ENCODE measurements at places on chromosomes 1 and 21. TPM values are rescaled to one million over a fixed set of nuclear protein-coding genes. Genes with fewer than 3 reads are reported as not detected.

DNA sequence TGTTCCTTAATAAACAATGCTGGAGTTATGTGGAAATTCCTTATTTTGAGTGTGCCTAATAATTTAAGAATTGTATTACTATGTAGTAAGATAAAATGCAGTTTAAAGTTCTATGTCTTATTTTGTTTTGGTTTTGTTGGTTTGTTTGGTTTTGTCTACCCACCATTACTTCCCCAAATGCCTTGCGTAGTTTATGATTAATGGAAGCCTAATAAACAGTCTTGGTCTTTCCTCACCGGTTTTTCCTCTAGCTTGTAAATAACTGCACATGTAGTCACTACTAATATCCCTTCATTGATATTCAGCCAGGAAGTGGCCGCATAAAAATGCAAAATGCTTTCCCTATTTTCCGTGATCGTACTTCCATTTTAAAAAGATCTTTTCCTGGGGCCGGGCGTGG lies 2.9 kb downstream of the SDCCAG8 start:
- H3K4me1 ChIP-seq, result peaks cover 44% of the 10 kb centered on the region
- H3K4me3 ChIP-seq, result no peak overlapping the region
- no peaks in the 10 kb centered on the region for H3K36me3 ChIP-seq
- H3K27ac ChIP-seq, result no peak overlapping the region

The S100A7 gene
- not detected for polyA plus RNA-seq

DNA sequence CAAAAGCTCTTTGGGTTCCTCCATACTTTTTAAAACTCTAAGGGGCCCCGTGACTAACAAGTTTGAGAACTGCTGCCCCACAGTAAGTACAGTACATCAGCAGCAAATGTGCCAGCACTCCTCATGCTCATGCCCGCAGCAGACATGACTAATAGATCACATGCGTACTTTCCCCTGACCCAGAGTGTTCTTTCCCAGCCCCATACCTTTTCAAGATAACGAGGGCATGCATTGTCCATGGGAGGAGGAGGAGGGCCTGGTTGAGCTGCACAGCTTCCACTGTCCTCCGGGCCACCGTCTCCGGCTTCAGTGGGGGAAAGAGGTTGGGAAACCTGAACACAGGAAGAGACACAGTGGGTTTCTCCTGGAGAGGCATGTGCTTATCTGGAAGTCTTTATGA lies 45.5 kb downstream of the DHRS3 start:
- no peaks in the 10 kb centered on the region for H3K36me3 ChIP-seq
- no peak overlapping the region for H3K27ac ChIP-seq
- no peak overlapping the region for H3K4me3 ChIP-seq
- no peaks in the 10 kb centered on the region for H3K4me1 ChIP-seq
- peak; percentile 18 for DNase-seq

DNA sequence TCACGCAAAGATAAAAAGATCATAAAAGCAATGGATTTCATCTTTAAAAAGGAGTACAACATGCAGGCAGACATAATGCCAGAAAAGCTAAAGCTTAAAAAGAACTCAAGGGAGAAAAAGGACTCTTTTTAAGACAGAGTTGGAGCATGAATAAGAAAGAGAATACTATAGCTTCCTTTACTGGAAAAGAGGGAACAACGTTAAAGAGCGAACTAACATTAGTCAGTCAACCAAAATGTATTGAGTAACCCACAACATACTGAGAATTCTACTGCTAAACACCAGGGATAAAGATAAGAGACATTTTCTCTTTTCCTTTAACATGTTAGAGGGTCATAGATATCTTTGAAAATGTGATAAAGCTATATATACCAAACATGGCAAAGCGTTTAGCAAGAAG lies 182.0 kb downstream of the DUSP10 start:
- no peaks in the 10 kb centered on the region for H3K27me3 ChIP-seq
- H3K36me3 ChIP-seq, result no peaks in the 10 kb centered on the region

The DCDC2B gene
- not detected for polyA plus RNA-seq

The SELE gene
- not detected for polyA plus RNA-seq

The LCE1B gene
- polyA plus RNA-seq, result not detected

GRCh38 chr21:26933448-26933847 lies 33.4 kb downstream of the ADAMTS5 start:
- peaks cover 11% of the 10 kb centered on the region for H3K36me3 ChIP-seq
- H3K27me3 ChIP-seq, result peaks cover 3% of the 10 kb centered on the region
- DNase-seq, result no peak
- H3K27ac ChIP-seq, result no peak overlapping the region
- no peaks in the 10 kb centered on the region for H3K4me1 ChIP-seq

- no peak overlapping the region for H3K27ac ChIP-seq
- H3K4me1 ChIP-seq, result peaks cover 52% of the 10 kb centered on the region
- no peaks in the 10 kb centered on the region for H3K36me3 ChIP-seq
Measured at GRCh38 chr1:33462405-33463164, 9.9 kb upstream of the ZSCAN20 start.

DNA sequence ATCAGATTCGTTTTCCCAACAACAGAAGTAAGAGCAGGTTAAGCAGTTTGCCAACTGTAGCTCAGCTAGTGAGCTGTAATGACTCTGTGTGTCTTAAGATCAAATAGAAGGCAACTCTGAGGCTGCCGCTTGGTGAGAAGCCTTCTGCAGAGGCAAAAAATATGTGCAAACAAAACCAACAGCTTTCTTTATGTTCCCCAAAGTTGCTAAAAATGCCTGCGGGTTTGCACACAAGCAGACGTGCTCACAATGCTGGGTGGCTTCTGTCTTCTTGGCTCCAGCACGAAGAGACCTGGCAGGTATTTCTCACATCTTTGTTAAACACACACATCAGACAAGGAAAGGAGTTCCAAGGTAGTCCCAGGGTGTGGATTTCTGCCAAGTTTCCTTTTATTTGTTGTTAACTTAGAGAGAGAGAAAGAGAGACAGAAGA lies 158.9 kb upstream of the JUN start:
- H3K4me3 ChIP-seq, result no peak overlapping the region
- no peak overlapping the region for H3K27ac ChIP-seq
- DNase-seq, result no peak
- H3K4me1 ChIP-seq, result peaks cover 17% of the 10 kb centered on the region
- H3K27me3 ChIP-seq, result no peaks in the 10 kb centered on the region
- no peaks in the 10 kb centered on the region for H3K36me3 ChIP-seq

DNA sequence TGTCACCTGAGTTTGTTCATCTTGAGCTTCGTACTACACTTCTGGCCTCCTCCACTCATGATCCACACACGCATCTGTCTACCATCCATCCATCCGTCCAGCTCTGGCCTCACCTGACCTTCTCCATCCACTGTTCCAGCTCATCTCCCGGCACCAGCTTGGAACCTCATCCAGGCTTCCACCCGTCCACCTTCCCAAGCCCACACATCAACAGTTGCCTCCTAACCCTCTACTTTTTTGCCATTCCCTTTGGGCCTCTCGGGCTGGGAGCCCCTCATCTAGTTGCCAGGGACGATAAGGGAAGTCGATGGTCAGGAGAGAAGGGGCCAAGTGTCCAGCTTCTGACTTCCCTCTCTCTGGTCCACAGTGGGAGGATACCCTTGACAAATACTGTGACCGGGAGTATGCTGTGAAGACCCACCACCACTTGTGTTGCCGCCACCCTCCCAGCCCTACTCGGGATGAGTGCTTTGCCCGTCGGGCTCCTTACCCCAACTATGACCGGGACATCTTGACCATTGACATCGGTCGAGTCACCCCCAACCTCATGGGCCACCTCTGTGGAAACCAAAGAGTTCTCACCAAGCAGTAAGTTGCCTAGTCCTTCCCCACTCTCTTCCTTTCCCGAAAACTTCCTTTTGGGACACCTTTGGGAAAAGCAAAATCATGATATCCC lies 3.4 kb upstream of the FALEC start:
- peaks cover 5% of the 10 kb centered on the region for H3K27me3 ChIP-seq
- no peak overlapping the region for H3K4me3 ChIP-seq
- DNase-seq, result no peak

DNA sequence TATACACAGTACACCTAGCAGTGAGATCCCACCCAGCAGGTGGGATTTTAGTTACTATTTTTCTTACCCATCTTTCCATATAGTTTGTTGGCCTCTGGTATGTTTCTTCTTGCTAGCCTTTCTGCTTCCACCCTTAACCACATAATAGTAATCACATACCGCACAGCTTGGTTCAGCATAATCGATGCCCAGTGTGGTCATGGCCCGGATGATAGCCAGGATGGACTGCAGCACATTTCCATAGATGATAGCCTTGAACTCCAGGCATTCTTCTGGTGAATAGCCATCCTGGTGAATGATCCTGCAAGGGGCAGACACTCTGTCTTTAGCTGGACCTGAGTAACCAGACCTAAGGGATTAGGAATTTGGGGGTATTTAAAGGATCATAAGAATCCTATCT lies 9.5 kb downstream of the GNAT2 start:
- no peak overlapping the region for H3K4me3 ChIP-seq
- H3K27me3 ChIP-seq, result no peaks in the 10 kb centered on the region
- H3K36me3 ChIP-seq, result no peaks in the 10 kb centered on the region
- H3K27ac ChIP-seq, result no peak overlapping the region
- H3K4me1 ChIP-seq, result peaks cover 36% of the 10 kb centered on the region

DNA sequence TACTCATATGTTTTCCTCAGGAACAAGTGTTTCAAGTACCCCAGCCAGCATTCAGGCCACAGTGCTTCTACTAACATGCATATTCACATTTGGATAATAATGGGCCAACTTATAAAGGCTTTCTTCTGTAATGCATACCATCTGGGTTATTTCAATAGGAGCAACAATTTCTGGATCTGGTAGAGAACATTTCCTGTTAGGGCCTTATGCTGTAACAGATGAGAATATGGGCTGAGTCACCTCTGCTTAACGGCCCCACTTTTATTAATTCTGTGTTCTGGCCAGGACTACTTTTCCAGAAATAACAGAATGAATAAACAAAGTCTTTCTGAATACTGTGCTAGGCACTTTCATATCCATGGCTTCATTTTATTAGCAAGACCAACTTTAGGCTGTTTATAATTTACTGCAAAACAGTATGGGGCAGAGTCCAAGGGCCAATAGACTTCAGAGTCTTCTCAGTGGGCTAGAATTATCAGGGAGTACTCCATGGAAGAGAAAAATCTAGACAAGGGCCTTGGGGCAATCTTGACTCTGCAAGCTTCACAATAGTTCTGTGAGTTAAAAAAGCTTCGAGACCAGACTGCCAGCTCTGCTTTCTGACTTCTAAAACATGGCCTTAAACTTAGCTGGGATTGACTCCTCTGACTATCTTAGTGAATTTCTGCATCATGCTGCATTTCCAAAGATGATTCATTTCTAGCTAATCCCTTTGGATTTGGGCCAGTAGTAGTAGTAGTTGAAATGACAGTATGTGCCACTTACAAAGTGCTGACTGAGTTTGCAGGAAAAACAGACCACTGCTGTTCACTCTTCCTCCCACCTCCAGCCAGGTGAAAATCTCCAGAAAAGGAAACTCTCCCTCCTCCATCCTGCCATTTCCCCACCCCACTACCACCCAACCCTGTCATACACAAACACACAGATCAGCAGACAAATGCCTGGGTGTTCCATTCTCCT lies 8.2 kb upstream of the SSX2IP start:
- H3K4me1 ChIP-seq, result peaks cover 4% of the 10 kb centered on the region
- no peak for DNase-seq
- H3K36me3 ChIP-seq, result no peaks in the 10 kb centered on the region
- H3K4me3 ChIP-seq, result no peak overlapping the region
- H3K27me3 ChIP-seq, result no peaks in the 10 kb centered on the region

DNA sequence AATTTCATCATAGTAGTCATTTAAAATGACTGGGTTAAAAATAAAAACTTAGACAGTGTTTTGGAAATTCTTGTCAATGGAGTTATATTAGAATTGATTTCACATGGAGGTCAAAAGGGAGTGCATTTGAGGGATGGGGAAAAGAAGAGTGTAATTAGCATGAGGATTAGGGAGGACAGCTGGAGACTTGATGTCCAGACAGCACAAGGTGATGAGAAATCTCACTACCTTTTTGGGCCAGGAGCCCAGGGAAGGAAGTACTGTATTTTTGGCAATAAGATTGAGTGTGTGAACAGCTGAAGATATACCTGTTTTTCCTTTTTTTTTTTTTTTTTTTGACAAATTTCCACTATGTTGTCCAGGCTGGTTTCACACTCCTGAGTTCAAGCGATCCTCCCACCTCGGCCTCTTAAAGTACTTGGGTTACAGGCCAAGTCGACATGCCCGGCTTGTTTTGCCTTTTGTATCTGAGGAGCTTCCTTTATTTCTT lies 163.6 kb downstream of the PAPPA2 start:
- no peaks in the 10 kb centered on the region for H3K27me3 ChIP-seq
- no peak for DNase-seq
- H3K36me3 ChIP-seq, result no peaks in the 10 kb centered on the region
- H3K4me3 ChIP-seq, result no peak overlapping the region
- no peak overlapping the region for H3K27ac ChIP-seq

The TMCC2 gene
- 0.16 TPM for polyA plus RNA-seq

- H3K27ac ChIP-seq, result no peak overlapping the region
- no peak for DNase-seq
- no peaks in the 10 kb centered on the region for H3K36me3 ChIP-seq
- no peak overlapping the region for H3K4me3 ChIP-seq
- H3K4me1 ChIP-seq, result no peaks in the 10 kb centered on the region
- no peaks in the 10 kb centered on the region for H3K27me3 ChIP-seq
Measured at GRCh38 chr1:33410091-33410701, 20.7 kb downstream of the PHC2 start.

DNA sequence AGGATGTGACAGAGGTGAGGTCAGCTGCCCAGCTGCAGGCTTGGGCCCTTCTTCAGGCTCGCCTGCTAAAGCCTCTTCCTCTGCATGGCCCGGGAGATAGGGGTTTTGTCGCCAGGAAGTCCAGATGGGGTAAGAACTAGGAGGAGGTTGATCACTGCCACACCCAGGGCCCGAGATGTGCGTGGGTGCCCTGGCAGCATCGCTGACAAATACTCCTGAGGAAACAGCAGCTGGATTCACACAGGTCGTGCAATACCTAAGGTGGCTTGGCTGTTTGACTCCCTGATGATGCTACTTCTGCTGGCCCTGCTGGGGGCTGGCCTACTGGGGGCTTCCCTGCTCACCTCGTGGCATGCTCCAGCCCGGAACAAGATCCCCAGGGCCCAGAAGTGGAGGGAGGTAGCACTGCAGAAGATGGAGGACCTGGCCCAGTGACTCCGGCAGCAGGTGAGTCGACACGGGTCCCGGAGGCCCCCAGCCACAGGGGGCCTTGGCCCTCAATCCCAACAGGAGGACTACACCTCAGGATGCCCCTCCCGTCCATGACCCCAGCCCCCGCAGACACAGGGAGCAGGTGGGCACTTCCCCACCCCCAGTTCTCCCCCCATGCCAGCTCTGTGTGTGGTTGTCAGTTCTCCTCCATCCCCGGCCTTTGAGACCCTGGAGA lies 29.6 kb downstream of the FAAH start:
- no peaks in the 10 kb centered on the region for H3K4me1 ChIP-seq
- no peak overlapping the region for H3K27ac ChIP-seq
- DNase-seq, result no peak

- H3K4me3 ChIP-seq, result no peak overlapping the region
- peak; percentile 59 for DNase-seq
- H3K27me3 ChIP-seq, result no peaks in the 10 kb centered on the region
- peaks cover 80% of the 10 kb centered on the region for H3K36me3 ChIP-seq
- H3K4me1 ChIP-seq, result peaks cover 21% of the 10 kb centered on the region
- no peak overlapping the region for H3K27ac ChIP-seq
Measured at GRCh38 chr1:25810341-25811299, 9.1 kb upstream of the MTFR1L start.

The TRNP1 gene
- polyA plus RNA-seq, result 2.8 TPM

GRCh38 chr1:246602194-246602593 lies 35.9 kb downstream of the CNST start:
- DNase-seq, result no peak
- H3K36me3 ChIP-seq, result peaks cover 3% of the 10 kb centered on the region
- H3K4me3 ChIP-seq, result no peak overlapping the region
- H3K27ac ChIP-seq, result no peak overlapping the region

The ADGRL4 gene
- not detected for polyA plus RNA-seq

- no peaks in the 10 kb centered on the region for H3K36me3 ChIP-seq
- H3K27me3 ChIP-seq, result no peaks in the 10 kb centered on the region
- DNase-seq, result peak; percentile 51
- H3K27ac ChIP-seq, result no peak overlapping the region
- peaks cover 9% of the 10 kb centered on the region for H3K4me1 ChIP-seq
- H3K4me3 ChIP-seq, result no peak overlapping the region
Measured at GRCh38 chr1:39047374-39048229, 21.5 kb downstream of the NDUFS5 start.

The LIN28A gene
- polyA plus RNA-seq, result not detected
